A172 (cell line): ENCODE measurements at places on chromosomes 11 and 22.

DNA sequence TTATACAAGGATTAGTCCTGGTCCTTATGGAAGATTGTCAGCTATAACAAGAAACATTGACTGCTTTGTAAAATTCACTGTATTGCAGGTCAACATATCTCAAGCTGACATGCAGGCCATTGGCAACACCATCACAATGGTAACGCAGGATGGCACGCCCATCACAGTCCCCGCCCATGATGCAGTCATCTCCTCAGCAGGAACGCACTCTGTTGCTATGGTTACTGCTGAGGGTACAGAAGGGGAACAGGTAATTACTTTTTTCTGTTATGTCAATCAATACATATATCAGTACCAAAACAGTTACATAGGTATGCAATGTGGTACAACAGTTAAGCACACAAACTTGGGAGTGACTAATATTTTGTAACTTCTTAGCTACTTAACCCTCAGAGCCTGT is 55.3 kb downstream of the ZNF143 start:
- DNase-seq, result no peak

DNA sequence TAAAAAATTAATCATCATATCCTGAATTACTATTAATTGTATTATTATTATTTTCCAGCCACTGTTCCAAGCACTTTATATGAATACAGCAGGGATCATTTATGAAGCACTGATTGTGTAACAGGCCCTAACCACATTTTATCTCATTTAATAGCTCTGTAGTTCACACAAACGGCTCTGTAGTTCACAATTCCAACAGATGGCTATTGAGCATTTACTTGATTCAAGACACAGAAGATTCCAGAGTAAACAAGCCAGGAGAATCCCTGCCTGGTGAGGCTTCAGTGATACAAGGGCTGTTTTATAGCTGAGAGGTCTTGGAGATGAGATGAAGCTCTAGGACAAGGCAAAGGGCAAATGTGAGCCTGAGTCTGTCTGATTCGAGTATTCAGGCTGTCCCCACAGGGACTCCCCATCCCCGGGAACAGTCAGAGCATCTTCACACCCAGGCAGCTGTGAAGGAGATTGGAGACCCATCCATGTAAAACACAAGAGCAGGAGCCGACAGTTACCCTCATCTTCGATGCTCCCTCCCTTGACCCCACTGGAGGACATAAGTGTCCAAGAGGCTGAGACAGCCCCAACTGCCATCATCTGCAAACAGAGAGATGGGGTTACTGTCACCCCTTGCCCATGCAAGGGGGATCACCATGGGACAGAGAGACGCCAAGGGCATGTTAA is 222.5 kb downstream of the MN1 start:
- no peak for DNase-seq

GRCh38 chr11:34824425-34824824 is 91.8 kb downstream of the APIP start:
- DNase-seq, result no peak

GRCh38 chr11:128512474-128512996 is 74.8 kb downstream of the ETS1 start:
- no peak for DNase-seq

GRCh38 chr11:16781936-16782919 is 43.8 kb downstream of the C11orf58 start:
- DNase-seq, result no peak

- no peak for DNase-seq
These were observed 114.0 kb downstream of the GRIK4 start for GRCh38 chr11:120625565-120625964.

DNA sequence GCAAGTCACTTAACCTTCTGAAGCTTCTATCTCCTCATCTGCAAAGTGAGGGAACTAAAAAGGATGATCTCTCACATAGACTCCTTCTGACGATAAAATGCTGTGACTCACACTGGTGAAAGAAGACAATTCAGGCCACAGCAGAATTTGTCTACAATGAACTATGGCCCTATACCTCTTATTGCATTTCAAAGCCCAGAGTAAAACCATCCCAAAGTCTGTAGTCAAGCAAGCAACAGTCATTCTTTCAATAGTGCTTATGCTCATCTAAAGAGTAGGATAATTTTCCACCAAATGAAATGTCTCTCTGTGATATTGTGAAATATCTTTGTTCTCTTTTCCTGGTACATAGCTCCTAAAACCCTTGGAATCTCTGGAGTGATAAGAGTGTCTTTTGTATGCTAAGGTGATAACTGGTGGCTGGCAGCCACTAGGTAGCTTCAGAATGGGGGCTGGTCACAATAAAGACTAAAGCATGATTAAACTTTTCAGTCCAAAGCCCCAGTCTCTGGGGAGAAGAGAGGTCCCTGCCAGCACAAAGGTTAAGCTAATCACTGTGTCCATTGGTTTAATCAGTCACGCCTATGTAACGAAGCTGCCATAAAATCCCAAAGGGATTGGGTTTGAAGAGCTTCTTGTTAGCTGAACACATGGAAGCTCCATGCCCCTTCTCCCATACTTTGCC is 30.8 kb downstream of the SYTL2 start:
- no peak for DNase-seq
